IPS DF 6.9 (cell line): ENCODE measurements at places on chromosomes 6 and 20.

DNA sequence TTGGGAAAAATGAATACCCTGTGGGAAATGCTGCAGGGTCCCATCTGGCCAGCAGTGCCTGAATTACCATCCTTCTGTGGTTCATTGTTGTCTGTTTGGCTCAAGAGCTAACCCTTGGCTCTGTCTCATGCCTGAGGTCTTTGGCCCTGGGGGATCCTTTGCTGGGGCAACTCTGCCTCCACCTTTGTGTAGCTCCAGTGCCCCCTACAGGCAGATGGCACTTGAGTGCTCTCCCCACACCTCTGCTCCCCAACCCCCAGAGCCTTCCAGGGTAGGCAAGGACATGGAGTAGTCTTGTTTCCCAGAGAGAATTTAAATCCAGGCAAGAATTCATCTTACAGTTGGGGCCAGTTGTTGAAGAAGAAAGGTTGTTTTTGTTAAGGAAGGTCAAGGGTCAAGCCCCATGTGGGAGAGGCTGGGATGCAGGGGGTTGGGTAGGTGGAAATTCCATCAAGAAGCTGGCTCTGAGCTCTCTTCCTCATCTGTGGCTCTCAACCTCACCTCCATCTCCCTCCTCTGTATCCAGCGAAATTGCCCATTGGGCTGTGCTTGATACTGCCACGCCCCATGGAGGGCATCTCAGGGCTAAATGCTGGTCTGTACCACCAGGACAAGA is 44.2 kb downstream of the ZNF831 start:
- peak; percentile 68 for DNase-seq

- no peak for DNase-seq
Measured at GRCh38 chr20:31922181-31922580, 29.7 kb downstream of the PDRG1 start.

DNA sequence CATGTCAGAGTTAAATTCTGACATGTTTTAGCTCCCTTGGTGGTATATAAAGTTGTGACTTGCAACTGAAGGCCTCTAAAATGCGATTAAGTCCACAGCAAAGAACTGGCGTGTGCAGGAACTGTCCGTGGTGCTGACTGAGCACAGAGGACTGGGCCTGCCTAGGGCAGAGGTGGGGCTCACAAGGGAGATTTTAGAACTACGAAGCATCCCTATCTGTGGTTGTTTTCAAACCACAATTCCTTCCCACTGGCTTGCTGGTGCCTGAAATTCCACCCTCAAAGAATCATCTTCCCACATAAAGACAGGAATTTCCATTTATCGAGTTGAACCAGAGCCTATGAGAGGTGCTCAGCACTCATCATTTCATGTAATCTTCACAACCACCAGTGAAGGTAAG is 30.1 kb downstream of the RIMS4 start:
- peak; percentile 41 for DNase-seq

DNA sequence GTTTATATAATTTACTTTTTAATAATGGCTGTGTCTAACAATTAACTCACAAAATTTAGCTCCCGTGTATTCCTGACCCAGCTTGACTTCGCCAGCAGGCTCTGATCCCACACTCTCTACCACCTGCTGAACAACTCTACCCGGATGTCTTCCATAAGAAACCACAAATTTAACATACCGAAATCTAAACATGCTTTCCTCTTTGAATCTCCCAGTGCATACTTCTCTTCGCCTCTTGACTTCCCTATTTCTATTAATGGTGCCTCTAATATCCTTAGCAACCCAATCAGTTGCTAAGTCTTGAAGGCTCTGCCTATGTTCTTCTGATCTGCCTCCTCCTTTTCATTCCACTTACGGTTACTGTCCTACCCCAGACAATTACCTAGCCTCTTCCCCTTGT is 4.6 kb upstream of the MYB start:
- no peak for DNase-seq

DNA sequence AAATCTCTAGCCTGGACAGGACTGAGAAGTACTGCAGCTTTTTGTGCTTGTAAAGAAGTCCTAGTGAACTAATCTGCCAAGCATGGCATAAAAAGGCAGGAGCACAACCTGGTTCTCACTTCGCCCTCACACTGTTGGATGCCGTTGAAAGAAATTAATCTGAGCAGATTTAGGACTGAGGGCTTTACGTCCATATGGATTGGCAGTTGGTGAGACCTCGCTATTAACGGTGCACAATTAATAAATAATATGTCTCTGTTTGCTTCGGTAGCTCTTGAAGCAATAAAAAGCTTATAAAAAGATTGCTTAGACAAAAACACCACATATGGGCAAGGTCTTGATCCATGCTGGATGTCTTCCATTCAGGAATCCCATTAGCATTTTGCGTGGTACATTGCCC is 185.6 kb upstream of the EPHA7 start:
- DNase-seq, result no peak

DNA sequence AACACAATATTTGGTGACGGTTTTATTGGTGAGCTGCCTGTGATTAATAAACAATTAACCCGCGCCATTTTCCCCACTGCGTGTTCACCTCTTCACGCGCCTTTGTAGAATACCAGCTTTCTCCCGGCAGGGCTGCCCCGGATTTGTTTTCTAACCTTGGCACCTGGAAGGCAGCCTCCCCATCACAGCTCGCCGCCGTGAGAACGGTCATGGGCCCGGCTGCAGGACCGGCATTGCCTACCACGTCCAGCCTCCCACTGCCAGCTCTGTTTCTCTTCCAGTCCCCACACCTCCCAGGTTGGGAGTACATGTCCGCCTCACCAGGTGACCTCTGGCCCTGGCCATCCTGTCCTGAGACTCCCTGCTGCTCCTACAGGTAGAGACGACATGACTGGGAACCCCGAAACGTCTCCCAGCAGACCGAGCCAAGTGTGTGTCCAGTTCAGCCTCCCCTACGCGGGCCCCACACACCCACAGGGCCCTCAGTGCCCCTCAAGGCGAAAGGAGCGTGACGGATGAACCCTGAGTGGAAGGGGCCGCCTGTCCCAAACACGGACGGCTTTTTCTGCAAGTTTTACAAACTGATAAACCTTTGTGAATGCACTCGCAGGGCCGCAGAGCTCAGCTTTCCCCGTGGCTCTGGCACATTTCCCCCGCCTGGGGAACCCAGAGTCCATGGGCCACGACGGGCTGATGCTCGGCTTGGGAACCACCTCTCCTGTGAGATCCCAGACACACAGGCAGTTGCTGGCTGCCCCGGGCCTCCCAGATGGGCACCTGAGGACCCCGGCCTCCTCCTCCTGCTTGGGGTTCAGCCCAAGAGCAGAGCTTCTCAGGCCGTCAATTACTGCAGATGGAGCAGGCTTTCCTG is 25.7 kb downstream of the FRMD1 start:
- DNase-seq, result no peak

DNA sequence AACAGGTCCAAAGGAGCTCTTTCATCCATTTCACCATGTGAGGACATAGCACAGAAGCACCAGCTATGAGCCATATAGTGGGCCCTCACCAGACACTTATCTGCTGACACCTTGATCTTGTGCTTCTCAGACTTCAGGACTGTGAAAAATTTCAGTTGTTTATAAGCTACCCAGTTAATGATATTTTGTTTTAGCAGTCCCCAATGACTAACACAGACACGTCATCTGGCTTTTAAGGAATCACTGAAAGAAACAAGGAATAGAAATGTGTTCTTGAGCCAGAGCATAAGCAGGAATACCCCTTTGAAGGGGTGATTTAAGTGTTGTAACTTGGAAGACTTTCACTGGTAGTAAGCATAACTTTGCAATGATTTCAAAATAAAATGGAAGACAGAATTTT is 214.7 kb upstream of the PTCHD4 start:
- DNase-seq, result no peak

GRCh38 chr6:136959471-136959891 is 37.4 kb downstream of the SLC35D3 start:
- DNase-seq, result no peak

GRCh38 chr6:47478233-47479139 is 897 bp downstream of the CD2AP start:
- no peak for DNase-seq

GRCh38 chr6:156982168-156982567 is 205.0 kb downstream of the ARID1B start:
- no peak for DNase-seq

DNA sequence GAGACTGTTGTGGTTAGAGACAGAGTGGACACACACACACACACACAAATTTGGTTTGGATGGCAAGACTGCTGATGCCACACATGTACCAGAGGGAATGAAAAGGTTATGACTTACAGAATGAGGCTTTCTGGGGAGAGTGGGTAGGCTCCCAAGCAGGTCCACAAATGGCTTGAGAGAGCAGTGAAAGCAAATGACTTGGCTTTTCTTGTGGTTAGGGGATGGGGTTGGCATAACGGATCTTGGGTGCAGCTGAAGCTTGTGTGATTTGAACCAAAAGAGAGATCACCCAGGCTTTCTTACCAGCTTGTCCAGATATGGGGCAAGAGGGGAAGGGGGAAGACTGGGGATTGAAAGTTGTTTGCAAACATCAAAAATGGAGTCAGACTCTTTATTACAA is 73.9 kb upstream of the OLIG3 start:
- no peak for DNase-seq

- DNase-seq, result no peak
Measured at GRCh38 chr6:136737871-136738691, 54.2 kb downstream of the MAP3K5 start.

- no peak for DNase-seq
Measured at GRCh38 chr6:131281471-131282270, 146.4 kb downstream of the AKAP7 start.

DNA sequence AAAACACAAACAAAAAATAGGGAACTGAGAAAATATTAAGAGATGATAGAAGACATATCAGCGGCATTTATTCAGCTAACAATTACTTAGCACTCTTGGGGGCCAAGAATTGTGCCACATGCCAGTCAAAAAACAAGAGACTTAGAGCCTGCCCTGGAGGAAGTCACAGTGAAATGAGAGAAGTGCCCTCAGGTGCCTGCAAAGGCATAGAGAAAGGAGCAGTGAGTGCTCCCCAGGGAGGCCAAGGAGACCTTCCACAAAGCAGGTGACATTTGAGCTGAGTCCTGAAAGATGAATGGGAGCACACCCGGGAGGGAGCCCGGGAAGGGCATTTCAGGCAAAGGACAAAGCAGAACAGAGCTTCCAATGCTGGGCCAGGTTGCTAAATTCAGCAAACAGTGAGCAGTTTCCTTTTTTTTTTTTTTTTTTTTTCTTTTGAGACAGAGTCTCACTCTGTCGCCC is 184.7 kb upstream of the JARID2 start:
- DNase-seq, result no peak

GRCh38 chr20:34385464-34385863 is 22.4 kb downstream of the ITCH start:
- DNase-seq, result no peak

DNA sequence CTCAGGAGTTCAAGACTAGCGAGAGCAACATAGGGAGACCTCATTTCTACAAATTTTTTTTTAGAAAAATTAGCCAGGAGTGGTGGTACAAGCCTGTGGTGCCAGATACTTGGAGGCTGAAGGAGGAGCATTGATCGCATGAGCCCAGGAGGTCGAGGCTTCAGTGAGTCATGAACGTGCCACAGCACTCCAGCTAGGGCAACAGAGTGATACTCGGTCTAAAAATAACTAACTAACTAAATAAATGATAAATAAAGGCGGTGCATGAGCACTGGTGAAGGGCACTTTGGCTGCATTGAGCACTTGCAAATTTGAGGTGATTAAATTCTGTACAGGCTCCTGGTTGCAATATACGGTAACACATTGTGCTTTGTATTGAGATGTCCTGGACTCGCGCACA is 13.5 kb downstream of the HLA-A start:
- no peak for DNase-seq

DNA sequence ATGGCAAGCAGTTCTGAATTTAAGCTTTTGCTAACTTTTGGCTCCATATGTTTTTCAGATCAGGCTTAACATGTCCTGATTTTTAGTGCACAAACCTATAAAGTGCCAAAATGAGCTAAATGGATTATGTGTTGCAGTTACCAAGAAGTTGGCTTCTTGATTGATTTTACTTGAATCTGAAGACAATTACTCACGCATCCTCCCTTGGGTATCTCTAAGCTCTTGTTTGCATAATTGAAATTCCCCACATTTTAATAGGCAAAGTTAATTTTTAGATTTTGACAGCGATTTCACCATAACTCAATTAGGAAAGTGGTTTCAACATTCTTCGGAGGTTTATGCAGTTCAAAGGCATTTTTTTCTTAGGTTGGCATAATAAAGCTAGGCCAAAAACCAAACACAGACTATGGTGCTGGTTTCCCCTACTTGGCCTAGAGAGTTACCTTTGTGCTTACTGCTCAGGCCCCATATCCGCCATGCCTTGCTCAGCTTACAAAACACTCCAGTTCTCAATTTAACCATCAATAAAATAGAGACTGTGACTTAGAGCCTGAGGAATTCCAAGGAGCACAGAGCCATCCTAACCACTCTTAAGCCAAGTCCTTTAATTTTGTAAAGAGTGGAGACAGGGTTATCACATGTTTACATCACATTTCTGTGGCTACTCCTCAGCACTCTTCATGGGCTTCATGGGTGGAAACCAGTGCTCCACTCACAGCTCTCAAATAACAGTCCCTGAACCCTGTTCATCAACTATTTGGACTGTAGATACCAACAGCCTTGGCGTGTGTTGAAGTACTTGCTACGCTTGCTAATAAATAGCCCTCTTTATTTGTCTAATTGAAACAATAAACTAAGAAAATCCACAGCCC is 32.1 kb downstream of the LAMA4 start:
- no peak for DNase-seq

GRCh38 chr6:119290306-119290705 is 59.3 kb downstream of the MAN1A1 start:
- no peak for DNase-seq

- no peak for DNase-seq
Measured at GRCh38 chr6:100126790-100127484, 132.9 kb upstream of the MCHR2 start.

DNA sequence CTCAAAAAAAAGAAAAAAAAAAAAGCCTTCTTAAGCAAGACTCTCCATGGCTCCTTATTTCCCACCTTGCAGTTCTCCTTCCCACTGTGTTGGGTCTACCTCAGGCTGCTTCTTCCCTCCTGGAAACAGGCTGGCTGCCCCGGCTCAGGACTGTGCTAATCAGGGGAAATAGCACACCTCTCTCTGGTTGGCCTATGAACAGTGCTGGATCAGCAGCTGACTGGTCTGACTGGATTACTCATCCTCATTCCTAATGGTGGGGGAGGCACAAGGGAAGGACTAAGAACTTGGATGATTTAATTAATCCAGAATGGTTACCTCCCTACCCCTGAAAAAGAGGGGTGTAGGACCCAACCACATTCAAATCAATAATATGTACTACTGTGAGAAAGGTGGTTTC is 3.9 kb upstream of the SRSF3 start:
- DNase-seq, result no peak
